ENCODE measurements at places on chromosomes 2 and 18.

GRCh38 chr18:22872900-22873537 is 60.1 kb upstream of the RBBP8 start:
- DNase-seq: no peak

GRCh38 chr2:121483021-121483420 is 47.7 kb upstream of the RNU4ATAC start:
- no peak for DNase-seq

GRCh38 chr2:110688594-110689091 is 10.8 kb upstream of the BUB1 start:
- no peak for DNase-seq

DNA sequence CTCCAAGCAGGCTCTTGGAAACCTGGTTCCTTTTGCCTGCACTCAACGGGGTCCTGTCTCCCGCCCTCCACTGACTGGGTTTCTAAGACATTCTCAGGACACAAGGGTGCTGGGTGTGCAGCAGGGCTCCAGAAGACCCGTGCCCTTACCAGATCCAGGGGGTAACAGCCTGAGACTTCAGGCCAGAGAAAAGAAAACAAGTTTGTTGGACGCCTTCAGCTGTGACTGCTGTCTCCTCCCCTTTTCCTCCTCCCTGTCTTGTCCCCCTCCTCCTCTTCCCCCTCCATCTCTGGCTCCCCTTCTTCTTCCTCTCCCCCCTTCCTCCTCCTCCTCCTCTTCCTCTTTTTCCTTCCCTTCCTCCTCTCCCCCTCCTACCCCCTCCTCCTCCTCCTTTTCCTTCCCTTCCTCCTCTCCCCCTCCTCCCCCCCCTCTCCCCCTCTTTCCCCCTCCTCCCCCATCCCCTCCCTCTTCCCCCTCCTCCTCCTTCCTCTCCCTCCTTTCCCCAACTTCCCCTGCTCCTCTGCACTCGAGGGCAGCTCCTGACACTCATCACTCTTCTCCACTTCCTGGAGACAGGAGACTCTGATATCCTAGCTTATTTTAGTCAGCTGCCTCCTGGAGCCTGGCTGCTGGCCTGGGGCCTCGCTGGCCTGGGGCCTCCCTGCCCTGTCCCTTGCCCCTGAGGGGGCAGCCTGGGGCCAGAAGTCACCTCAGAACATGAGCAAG is 12.4 kb downstream of the ADRA2B start:
- DNase-seq: no peak

GRCh38 chr2:38498045-38498481 is 104.7 kb downstream of the HNRNPLL start:
- no peak for DNase-seq

- DNase-seq: no peak
Observed at GRCh38 chr18:74289137-74289536, 2.6 kb downstream of the CYB5A start.

- DNase-seq: no peak
Observed at GRCh38 chr2:176002688-176003210, 682 bp upstream of the LNPK start.

- DNase-seq: no peak
Observed at GRCh38 chr2:10080536-10081304, 509 bp upstream of the CYS1 start.

GRCh38 chr2:156818221-156818620 is 382.0 kb downstream of the GPD2 start:
- DNase-seq: no peak

DNA sequence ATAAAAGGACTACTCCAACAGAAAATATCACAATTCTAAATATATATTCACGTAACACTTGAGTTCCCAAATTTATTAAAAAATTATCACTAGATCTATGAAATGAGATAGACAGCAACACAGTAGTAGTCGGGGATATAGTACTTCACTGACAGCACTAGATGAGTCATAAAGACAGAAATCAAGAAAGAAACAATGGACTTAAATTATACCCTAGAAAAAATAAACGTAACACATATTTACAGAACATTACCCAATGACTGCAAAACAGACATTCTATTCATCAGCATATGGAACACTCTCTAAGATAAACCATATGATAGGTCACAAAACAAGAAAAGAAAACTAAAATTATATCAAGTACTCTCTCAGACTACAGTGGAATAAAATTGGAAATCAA is 429.4 kb downstream of the MBD2 start:
- DNase-seq: no peak

DNA sequence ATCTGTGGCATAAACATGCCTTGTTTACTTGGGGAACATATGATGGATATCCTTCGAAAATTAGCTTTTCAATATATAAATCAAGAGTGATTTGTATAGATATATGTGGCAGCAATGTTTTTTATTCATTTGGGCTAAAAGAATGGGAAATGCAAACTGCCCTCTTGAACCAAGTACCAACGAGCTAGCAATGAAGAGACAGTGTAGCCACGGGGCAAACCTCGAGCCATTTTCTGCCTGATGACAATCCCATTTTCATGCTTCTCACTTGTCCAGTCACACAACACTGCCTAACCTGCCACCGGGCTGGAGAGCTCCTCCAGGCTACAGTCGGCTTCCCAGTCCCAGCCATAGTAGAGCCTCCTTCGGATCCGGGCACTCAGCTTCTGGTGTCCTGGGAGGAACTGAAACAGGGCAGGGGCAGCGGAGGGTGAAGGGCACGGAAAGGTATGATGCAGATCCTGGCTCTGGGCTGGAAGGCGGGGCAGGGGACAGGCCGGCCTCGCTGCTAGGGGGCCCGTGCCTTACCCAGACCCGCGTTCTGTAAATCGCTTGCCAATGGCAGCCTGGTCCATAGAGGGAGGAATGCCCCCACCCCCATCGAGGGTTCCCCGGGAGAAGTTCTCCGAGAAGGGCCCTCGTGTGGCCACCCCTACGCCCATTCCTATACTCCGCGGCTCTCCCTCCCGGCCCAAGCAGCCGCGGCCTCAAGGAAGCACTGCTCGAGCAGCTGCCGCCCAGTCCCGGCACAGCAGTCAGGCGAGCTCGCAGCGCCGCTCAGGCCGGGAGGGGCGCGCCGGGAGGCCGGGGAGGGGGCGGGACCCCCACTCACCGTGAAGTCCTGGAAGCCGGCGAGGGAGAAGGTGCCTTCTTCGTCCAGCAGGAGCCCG is 552 bp downstream of the CNPPD1 start:
- DNase-seq: no peak

DNA sequence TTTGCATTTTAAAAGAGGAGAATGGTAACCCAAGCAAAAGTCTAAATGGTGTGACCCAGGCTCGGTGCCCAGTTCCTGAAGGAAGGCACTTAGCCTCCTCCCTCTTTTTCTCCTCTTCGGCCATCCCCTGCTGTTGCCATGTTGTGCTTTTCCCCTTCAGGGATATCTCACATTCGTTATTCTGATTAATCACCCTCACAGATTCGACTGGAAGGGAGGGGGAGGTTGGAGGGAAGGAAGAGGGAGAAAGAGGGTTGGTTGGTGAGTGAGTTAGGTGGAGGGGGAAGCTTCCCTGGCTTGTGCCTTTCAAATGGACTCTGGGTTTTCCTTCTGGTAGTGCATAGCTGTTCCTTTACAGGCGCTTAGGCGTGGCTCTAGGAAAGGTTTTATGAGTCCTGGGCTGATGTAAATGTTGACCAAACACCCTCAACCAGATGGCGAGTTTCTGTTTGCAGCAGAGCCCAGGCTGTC is 39.0 kb upstream of the LYPD6B start:
- no peak for DNase-seq

DNA sequence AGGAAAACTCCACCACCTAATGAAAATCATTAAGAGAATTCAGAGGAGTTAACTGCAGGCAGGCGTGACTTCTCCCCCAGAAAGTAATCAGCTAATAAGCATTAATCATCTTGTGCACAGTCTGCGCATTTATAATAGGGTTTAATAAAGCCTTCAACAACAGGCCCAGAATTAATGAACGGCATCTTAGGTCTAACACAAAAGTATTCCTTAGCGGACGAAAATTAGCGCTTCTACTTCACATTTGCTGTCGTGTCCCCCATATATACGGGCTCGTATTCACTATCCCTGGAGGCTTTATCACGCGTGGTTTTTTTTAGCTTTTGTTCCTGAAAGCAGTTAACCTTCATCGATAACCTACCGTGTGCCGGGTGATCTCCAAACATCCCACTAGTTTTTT is 1.8 kb downstream of the ATP8B1 start:
- DNase-seq: no peak

GRCh38 chr2:3146175-3146574 is 231.4 kb downstream of the EIPR1 start:
- DNase-seq: no peak

DNA sequence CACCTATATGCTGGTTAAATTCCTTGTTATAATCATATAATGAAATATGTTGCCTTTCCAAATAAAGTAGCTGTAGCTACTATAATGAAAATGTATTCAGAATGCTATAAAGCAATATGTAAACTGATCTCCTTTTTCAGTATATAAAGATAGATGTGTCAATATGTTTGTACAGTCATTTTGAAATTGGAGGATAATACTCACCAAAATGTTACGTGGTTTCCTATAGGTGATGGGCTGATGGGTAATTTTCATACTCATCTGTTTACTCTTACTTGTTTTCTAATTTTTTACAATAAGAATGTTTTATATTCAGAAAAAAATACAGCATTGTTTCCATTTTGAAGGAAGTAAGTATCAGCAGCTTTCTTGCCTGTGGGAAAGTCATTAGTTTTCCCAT is 70.2 kb downstream of the PRKRA start:
- no peak for DNase-seq
